ENCODE measurements at places on chromosomes 12 and 14.

DNA sequence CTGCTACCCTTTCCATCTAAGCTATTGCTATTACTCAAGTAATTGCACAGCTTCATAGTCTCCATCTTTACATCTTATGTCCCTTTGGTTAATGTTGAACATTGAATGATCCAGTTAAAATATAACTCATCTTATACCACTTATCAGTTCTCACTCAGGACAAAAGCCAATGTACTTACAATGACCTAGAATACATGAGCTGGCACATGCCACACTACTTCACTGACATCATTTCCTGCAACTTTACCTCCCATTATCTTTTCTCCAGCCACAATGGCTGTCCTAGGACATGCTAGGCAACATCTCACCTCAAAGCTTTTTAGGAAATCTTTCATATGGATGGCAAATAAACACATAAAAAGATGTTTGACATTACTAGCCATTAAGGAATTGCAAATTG lies 309.2 kb downstream of the FOXG1 start:
- DNase-seq, result no peak

DNA sequence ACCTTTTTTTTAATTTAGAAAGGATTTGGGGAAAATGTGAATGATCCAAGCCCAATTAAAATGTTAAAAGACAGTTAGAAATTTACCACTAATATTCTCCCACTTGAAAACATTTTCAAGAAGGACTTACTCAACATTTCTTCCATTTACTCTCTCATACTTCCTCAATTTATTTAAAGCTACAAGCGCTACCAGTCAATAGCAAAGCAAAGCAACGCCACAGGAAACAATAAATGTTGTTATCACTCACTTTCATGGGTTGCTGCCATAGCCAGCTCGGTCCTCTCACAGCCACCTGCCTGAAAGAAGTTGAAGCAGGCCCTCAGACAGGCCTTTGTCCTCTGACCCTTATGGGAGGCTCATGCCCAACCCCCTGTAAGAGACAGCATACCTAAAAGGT lies 6.0 kb upstream of the SOS2 start:
- no peak for DNase-seq

DNA sequence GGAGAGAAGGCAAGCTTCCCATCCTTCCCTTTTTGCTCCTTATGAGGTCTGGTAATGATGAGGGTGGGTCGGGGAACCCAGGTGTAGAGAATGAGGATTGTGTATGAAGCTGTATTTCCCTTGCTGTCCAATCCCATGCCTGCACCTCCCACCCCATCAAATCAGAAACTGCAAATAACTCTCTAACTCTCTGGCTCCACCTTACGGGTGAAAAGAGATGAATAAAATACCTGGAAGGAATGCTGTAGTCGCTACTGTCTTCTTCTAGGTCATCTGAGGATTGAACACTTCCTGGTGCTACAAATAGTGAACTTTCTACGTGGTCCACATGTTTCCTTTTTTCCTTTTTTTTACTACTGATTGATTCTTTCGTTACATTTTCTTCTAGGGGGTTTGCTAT lies 38.9 kb upstream of the DICER1 start:
- DNase-seq, result no peak

DNA sequence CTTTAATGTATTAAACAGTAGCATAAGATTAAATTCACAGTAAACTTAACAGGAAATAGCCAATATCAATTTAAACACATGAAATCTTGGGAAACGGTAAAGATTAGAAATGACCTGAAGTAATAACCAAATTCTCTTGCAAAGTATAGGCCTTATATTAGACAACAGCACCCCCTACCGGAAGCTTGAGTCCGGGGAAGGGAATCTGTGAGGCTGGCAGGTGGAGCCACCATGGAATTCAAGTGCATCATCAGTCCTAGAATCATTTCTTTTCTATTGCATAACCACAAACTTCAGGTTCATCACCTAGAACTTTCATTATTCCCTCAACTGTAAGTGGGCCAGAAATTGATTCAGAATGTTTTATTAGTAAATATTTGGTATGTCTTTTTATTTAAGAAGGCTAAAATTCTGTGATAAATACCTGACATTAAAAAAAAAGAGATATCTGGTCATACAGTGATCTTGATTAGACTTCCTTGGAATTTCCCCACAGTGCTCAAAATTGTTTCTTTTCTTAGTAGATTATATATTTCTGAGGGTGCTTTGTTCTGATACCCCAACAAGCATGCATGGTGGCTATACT lies 48.6 kb downstream of the AP5M1 start:
- peak; percentile 36 for DNase-seq

DNA sequence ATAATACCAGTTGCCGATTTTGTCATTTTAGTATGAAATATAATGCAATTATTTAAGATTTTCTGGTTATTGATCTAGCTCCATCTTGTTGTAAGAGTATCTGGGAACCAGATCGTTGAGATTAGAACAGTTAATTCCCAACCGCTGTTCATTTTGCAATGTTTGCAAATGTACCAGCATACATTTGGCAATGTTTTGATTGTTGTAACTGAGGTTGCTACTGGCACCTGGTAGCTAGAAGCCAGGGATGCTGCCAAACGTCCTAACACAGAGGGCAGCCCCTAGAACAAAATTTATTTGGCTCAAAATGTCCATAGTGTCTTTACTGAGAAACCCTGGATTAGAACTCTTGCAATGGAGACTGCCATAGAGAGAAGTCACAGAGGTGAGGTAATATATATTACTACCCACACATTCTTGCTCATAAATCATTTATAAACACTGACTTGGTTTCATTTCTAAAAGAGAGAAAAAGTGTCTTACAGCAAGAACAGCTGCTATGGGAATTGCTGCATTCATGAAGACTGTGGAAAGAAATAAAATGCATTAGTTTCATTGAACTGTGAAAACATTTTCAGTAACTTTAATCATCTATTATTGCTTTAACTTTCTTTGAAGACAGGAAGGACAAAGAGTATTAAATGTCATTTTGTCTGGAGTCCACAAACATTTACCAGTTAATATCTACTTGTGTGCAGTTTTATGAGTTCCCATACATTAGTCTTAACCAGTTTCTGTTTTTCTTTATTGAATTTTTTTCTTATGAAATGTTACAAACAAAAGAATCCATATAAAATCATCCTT lies 46.2 kb downstream of the ABCC9 start:
- no peak for DNase-seq

- no peak for DNase-seq
These were observed 57.1 kb downstream of the HECTD4 start for GRCh38 chr12:112325157-112325556.

- no peak for DNase-seq
These were observed 1.8 kb downstream of the MYH6 start for GRCh38 chr14:23406244-23406643.

- no peak for DNase-seq
These were observed 3.5 kb downstream of the TGM1 start for GRCh38 chr14:24259282-24260025.

- DNase-seq, result no peak
These were observed 54.3 kb downstream of the DENND5B start for GRCh38 chr12:31536672-31537071.

DNA sequence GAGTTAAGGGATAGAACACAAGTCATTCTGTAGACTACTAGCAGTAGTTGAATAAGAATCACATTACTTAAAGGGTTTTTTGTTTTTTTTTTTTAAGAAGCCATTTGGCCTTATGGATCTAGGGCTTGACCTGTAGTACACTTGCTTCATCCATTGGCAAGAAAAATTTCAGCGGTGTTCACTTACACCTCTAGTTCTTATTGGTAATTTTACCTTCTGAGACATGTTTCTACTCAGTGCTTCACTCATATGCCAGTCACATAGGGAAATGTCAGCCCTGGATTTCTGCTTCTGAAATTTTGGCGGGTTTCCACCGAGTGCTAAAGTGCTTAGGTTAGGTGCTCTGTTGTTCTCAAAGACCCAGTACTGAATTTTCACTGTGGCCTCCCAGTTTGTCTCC lies 72.9 kb downstream of the FRMD6 start:
- no peak for DNase-seq

- DNase-seq, result no peak
These were observed 218.1 kb upstream of the SRRM4 start for GRCh38 chr12:118763234-118763633.

DNA sequence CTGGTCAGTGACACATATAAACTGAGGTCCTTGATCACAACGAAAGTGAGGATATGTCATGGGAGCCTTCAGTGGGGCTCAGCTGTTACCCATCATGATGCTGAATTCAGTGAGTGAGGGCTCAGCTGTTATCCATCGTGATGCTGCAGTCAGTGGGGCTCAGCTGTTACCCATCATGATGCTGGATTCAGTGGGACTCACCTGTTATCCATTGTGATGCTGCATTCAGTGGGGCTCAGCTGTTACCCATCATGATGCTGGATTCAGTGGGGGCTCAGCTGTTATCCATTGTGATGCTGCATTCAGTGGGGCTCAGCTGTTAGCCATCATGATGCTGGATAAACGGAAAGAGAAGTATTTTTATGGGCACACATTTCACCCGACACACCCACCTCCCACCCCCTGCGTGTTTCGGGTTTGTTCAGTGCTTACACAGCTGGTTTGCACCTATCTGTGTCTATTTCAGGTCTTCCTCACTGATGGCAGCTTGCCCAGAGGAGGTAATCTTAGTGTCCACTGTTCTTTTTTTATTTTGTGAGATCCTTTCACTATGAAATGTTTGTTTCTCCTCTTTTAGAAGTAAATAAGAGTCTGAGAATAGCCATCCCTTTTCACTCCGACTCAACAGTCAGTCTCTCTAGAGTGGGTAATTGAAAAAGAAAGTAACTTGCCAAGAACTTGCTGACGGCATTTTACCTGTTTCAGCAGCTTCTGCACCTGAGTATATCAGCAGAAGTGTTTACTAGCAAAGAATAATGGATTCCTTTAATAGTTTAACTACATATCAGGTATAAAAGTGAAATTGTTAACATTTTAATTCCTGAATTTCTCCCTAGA lies 183.0 kb downstream of the ERC1 start:
- DNase-seq, result no peak

DNA sequence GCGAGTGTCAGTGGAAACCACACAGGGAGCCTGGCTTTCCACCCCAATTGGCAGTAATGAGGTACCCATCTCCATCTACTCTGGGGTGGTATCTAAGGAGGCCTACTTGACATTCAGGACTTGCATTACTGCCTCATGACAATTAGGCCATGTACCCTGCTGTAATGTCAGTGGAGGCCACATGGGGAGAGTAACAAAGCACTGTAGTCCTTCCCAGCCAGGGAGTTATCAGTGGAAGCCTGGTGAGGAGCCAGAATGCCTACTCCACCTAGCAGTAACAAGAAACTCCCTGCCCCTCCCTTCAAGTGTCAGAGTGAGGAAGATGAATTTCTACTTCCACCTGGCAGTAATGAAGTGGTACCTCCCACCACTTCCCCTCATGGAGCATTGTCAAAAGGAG lies 12.5 kb downstream of the TIMM9 start:
- DNase-seq, result no peak
